Lower lobe of right lung (tissue), 2 donors: ENCODE measurements at places on chromosomes 7 and 10. TPM values are rescaled to one million over a fixed set of nuclear protein-coding genes. Genes with fewer than 3 reads are reported as not detected.

DNA sequence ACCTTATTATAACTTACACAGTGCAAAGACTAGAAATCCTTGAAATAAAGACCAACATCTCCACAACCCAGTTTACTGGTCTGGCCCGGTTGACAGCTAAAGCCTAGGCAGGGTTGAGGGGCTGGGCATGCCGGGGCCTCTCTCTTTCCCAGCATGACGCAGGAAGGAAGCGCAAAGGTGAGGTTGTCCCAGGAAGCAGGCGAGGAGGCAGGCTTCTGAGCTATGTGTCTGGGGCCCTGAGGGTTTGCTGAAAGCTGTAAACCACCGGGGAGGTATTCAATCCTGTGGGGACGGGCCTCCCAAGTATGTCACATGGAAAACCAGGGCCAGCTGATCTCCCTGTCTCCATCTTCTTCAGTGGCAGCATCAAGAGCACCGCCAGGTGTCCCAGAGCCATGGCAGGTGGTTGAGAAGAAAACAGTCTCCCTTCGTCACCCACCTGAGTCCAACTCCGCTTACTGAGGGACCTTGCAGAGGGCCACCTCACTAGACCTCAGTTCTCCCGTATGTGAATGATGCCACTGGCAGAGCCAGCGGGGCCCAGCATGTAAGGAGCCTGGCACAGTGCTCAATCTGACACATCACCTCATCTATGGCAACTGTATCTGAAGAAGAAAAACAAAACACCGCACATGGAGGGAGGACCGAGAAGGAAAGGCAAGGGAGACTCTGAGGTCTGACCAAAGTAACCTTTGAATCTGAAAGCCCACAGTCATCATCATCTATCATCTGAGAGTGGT lies 49.5 kb downstream of the FAM53B start:
- peak overlapping the region; percentile 41 for H3K27ac ChIP-seq
- peaks cover 45% of the 10 kb centered on the region for H3K36me3 ChIP-seq
- no peak for DNase-seq
- peaks cover 56% of the 10 kb centered on the region for H3K4me1 ChIP-seq
- H3K27me3 ChIP-seq = no peaks in the 10 kb centered on the region

DNA sequence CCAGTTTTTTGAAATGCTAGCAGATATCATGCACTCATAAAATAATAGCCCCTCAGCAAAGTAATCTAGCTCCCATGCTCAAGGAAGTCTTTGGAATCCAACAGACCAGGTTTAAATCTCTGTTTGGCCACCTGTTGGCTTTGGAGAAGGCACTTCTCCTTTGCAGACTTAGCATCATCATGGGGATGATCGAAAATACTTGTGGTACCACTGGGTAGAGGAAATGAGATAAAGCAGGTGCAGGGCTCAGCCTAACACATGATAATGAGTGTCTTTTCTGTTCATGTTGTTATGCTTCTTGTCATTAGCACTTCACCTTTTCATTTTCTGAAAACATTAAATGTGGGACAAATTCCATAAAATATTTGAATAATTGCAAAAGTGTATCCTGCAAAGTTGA lies 67.4 kb downstream of the LRRC18 start:
- no peaks in the 10 kb centered on the region for H3K4me1 ChIP-seq
- no peak for DNase-seq
- H3K4me3 ChIP-seq = no peak overlapping the region
- H3K27ac ChIP-seq = no peak overlapping the region
- no peaks in the 10 kb centered on the region for H3K36me3 ChIP-seq
- no peaks in the 10 kb centered on the region for H3K27me3 ChIP-seq

DNA sequence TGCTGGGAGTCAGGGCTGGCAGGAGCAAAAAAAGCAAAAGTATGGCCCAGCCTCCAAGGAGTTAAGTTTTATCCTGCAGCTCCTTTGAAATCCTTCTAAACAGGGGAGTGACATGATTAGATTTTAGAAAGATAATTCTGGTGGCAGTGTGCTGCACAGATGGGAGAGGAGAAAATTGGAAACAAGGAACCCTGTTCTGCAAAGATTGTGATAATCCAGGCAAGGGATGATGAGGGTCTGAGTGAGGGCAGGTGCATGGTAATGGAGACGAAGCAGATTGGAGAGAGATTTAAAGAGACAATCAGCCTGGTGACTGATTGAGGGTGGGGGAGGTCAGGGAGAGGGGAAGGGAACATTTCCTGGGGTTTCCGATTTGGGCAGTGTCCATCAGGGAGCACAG lies 444.7 kb upstream of the PODXL start:
- no peak overlapping the region for H3K4me3 ChIP-seq
- H3K27ac ChIP-seq = no peak overlapping the region
- H3K27me3 ChIP-seq = no peaks in the 10 kb centered on the region
- no peaks in the 10 kb centered on the region for H3K4me1 ChIP-seq

DNA sequence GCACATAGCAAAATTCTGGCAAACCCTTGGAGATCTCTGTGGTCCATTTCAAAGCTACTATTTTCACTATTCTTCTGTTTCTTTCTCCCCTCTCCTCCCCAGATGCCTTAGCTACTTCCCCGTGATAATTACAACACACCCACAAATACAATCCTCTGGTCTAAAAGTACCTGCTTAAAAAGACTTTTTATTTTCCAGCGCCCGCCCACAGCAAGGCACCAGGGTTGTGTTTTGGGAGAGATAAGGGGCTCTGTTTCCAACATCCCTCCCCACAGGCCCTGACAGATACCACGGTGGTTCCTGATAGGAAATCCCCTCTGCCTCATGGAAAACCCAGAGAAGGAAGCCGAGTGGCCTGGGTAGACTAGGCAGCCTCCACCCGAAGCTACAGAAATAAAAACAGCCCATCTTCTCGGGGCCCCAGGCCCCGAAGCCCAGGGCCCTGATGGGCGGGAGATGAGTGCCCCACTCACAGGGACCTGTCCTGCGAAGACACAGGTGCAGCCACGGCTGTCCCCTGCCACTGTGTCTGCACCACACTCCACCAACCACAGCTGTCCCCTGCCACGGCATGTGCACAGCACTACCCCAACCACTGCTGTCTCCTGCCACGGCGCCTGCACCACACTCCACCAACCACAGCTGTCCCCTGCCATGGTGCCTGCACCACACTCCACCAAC lies 19.7 kb downstream of the CALML5 start:
- no peak overlapping the region for H3K27ac ChIP-seq
- H3K4me1 ChIP-seq = no peaks in the 10 kb centered on the region
- no peak overlapping the region for H3K4me3 ChIP-seq

DNA sequence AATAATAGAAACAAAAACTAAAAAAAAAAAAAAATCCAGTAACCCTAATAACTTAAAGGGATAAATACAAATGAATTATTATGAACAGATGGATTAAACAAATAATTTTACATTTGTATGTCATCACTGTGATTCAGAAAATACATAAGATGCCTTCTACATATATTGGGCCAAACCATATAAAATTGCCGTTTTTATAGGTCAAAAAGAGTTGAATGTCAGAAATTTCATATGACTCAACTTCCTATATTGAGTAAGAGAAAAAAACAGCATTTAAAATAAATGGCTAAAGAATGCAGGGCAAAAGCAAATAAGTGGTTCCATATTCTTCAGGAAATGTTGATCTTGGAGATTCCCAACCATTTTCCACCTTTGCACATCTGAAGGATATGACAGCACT lies 9.4 kb downstream of the SLC35B4 start:
- H3K4me3 ChIP-seq = no peak overlapping the region
- H3K4me1 ChIP-seq = no peaks in the 10 kb centered on the region
- H3K27ac ChIP-seq = no peak overlapping the region
- peaks cover 20% of the 10 kb centered on the region for H3K36me3 ChIP-seq
- H3K27me3 ChIP-seq = no peaks in the 10 kb centered on the region
- DNase-seq = no peak

DNA sequence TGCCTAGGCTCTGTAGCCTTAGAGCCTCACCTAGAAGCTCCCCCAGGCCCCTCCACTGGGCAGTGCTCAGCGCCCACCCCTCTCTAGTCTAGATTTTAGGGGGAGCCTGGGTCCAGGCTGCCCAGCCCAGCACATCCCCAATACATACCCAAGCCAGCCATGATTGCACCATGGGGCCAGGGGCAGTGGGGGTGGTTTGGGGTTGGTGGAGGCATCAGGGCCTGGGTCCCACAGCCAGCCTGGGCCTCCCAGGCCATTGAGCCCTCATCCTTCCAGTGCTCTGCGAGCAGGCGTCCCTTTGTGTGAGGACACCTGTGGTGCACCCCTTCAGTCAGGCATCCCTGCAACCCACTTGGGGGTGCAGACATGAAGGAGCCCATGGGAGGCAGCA lies 76.9 kb upstream of the RET start:
- H3K4me3 ChIP-seq = no peak overlapping the region
- no peaks in the 10 kb centered on the region for H3K27me3 ChIP-seq

FOXP2 gene
- 10.1 TPM for total RNA-seq

GRCh38 chr7:134637934-134638719 lies 8.5 kb upstream of the BPGM start:
- no peak overlapping the region for H3K4me3 ChIP-seq
- no peaks in the 10 kb centered on the region for H3K36me3 ChIP-seq
- peaks cover 23% of the 10 kb centered on the region for H3K4me1 ChIP-seq

SPDYE3 gene
- total RNA-seq = not detected

DNA sequence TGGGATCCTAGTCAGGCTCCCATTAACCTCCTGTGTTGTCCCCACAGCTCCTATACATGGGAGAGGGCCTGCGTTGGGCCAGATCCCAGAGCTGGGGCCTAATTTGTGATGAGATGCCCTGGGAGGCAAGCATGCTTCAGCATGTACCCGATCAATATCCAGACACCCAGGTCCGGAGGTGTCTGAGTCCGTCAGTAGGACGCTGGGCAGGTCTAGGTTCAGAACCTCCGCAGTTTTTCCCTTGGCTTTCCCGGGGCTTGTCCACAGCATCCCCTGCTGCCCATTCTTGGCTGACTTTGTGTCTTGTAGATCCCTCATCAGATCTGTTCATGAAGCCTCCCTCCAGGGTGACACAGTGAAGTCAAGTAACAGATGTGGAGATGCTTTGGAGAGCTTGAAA lies 32.7 kb upstream of the RBAK start:
- no peak overlapping the region for H3K27ac ChIP-seq
- H3K36me3 ChIP-seq = no peaks in the 10 kb centered on the region
- DNase-seq = no peak

DNA sequence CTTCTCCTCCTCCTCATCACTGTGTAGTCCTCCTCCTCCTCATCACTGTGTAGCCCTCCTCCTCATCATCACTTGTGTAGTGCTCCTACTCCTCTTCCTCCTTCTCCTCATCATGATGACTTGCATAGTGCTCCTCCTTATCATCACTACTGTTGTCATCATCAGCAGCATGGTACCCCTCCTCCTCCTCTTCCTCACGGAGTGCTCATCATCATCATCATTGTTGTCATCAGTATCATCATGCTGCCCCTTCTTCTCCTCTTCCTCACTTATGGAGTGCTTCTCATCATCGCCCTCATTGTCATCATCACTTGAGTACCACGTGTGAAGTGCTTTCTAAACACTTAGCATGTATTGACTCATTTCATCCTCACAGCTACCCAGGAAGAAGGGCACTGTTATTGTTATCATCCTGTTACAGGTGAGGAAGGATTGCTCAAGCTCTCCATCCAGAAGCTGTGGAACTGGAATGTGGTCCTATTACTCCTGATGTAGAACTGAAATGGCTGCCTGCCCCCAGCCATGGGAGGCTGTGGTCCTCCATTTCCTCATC lies 122.8 kb upstream of the SHH start:
- no peak overlapping the region for H3K4me3 ChIP-seq
- no peaks in the 10 kb centered on the region for H3K4me1 ChIP-seq
- no peaks in the 10 kb centered on the region for H3K27me3 ChIP-seq

- peaks cover 4% of the 10 kb centered on the region for H3K4me1 ChIP-seq
- H3K27ac ChIP-seq = no peak overlapping the region
- no peaks in the 10 kb centered on the region for H3K27me3 ChIP-seq
- no peak overlapping the region for H3K4me3 ChIP-seq
- H3K36me3 ChIP-seq = no peaks in the 10 kb centered on the region
These were observed 1.7 kb downstream of the ABCC2 start for GRCh38 chr10:99784016-99784726.

TEX47 gene
- total RNA-seq = not detected

DNA sequence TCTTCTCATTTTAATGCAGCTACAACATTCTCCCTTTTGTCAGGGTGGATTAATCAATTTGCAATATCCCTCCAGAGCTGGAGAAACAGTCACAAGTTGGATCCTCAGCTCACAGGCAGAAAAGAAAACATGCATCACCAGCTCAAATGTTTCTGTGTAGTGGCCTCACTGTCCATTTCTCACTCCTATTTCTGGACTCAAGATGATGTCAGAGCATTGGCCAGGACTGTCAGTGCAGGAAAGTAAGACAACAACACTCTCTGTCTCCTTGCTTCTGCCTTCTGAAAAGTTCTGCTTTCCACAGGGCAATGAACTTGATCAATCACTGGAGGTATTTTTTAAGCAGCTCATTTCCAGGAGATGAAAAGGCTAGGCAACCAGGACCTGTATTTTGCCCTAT lies 8.2 kb upstream of the SVIL start:
- H3K4me3 ChIP-seq = no peak overlapping the region
- DNase-seq = no peak
- H3K27me3 ChIP-seq = no peaks in the 10 kb centered on the region
- peaks cover 21% of the 10 kb centered on the region for H3K4me1 ChIP-seq
- H3K36me3 ChIP-seq = no peaks in the 10 kb centered on the region
- H3K27ac ChIP-seq = peak overlapping the region; percentile 51

- H3K27ac ChIP-seq = no peak overlapping the region
- H3K4me1 ChIP-seq = no peaks in the 10 kb centered on the region
- no peak for DNase-seq
These were observed 28.8 kb upstream of the DIP2C start for GRCh38 chr10:718143-718700.

DNA sequence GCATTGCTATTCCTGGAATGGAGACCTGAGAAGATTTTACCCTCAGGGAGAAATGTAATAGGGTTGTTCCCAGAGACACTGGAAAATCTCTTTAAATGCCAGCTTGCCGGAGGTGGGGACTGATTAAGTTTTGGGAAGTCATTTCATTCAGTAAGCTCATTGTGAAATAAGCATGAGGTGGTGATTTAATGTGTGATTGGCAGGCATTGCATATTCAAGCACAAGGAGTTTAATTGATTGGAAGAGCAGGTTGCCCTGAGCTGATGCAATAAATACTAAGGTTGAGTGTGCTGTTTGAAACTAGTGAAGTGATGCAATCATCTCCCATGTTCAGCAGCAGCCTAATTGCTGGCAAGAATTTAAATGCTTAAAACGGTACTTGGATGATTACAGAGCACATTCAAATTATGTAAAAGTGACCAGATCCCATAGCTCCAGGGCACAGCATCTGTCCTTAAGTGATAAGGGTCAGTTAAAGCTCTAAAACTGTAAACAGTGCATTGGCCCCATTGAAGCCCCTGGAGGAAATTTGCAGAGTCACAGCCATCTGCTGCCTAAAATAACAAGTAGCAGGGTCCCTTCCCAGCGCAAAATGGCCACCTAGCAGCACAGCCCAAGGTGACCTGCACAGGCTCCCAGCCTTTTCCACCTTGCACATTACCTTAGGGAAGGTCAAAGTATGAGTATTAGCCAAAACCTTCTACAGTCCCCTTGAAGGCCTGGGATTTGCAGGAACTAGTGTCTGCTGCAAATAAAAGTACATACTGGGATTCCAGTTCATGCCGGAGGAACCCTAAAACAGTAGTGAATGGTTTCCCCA lies 92.1 kb downstream of the CCDC71L start:
- H3K27me3 ChIP-seq = no peaks in the 10 kb centered on the region
- no peak overlapping the region for H3K27ac ChIP-seq

PAX4 gene
- not detected for total RNA-seq

- H3K27ac ChIP-seq = no peak overlapping the region
- H3K4me3 ChIP-seq = no peak overlapping the region
- no peaks in the 10 kb centered on the region for H3K36me3 ChIP-seq
- H3K27me3 ChIP-seq = no peaks in the 10 kb centered on the region
These were observed 8.7 kb upstream of the LIPM start for GRCh38 chr10:88793712-88794299.

GRCh38 chr7:36854652-36855051 lies 130.4 kb upstream of the AOAH start:
- no peaks in the 10 kb centered on the region for H3K4me1 ChIP-seq
- H3K36me3 ChIP-seq = peaks cover 34% of the 10 kb centered on the region
- H3K27ac ChIP-seq = no peak overlapping the region
- DNase-seq = no peak
- no peaks in the 10 kb centered on the region for H3K27me3 ChIP-seq
- no peak overlapping the region for H3K4me3 ChIP-seq
